ENCODE measurements at places on chromosomes 13 and 19. TPM values are rescaled to one million over a fixed set of nuclear protein-coding genes. Genes with fewer than 3 reads are reported as not detected.

The CYP2A6 gene
- polyA plus RNA-seq = not detected

The ZNF627 gene
- polyA plus RNA-seq = 15.8 TPM

The CPT1C gene
- polyA plus RNA-seq = not detected

The ZSCAN4 gene
- not detected for polyA plus RNA-seq

The LYPD3 gene
- 0.24 TPM for polyA plus RNA-seq

The SYT3 gene
- polyA plus RNA-seq = not detected

All from naive B cell (primary cell).